Activated CD4-positive, CD25-positive, alpha-beta regulatory T cell treated with anti-CD3 and anti-CD28 coated beads, Interleukin-2, amount 50 U/mL, for 24 hours (primary cell): ENCODE measurements at places on chromosomes 2 and 18.

GRCh38 chr2:62320657-62321357, 124.9 kb downstream of the B3GNT2 start:
- no peak for ATAC-seq

DNA sequence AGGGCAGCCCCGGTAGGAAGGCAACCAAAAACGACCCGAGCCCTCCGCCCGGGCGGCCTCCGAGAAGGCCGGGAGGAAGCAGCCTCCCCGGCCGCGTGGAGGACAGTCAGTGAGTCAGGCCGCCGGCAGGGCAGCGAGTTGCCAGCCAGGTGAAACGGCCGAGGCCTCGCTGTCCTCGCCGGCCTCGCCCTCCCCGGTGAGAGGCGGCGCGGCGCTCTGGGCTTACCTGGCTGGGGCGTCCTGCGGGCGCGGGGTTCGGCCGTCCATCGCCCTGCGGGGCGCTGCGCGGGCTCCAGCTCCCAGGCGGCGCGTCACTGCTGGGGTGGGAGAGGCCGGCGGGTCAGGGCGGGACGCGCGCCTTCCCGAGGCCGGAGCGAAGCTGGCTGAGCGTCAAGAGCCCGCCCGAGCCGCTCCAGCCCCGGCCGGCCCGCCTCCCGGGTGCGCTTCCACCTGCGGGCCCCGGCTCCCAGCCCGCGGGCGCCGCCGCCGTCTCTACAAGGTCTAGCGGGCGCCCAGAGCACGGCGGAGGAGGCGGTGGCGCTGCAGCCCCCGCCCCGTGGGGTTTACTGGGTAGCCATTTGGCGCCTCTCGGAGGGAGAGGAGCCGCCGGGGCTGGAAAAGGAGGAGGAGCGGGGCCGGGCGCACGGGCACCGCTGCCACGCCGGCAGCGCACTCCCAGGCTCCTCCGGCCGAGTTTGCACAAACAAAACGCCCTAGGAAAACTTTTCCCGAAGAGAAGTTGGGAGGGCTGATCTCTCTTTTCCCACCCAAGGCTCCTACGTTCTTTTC, 499 bp downstream of the COBLL1 start:
- peak; percentile 71 for ATAC-seq

GRCh38 chr2:172079838-172080640, 5.3 kb upstream of the DLX1 start:
- no peak for ATAC-seq

DNA sequence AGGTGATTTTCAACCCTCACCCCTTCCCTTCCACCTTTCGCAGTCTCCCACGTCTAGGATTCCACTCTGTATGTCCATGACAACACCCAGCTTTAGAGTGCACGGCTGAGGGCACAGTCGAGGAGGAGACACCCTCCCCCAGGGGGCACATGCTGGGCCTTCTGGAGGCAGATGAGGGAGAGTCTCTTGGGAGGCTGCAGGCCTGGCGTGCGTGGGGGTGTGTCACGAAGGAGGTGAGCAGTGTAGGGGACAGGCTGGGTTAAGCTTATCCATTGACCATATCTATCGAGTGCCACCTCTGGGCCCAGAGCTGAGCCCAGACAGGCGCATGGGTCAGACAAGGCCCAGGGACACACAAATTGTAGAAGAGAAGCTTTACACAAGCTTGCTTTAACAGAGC, 18.8 kb downstream of the PROC start:
- ATAC-seq, result no peak

- no peak for ATAC-seq
Observed at GRCh38 chr2:239533569-239534316, 132.9 kb upstream of the HDAC4 start.

GRCh38 chr2:70641263-70641784, 87.7 kb upstream of the TGFA start:
- ATAC-seq, result no peak

DNA sequence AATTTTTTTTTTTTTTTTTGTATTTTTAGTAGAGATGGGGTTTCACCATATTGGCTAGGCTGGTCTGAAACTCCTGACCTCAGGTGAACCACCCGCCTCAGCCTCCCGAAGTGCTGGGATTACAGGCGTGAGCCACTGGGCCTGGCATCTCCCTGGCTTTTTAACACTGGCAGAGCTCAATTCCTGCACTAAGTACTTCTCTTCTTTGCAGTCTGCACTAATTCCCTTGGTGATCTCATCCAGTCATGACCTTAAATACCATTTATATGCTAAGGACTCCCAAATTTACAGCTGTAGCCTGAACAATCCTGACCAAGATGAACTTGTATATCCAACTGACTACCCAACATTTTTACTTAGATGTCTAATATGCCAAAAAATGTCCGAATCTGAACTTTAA, 10.2 kb downstream of the PREPL start:
- ATAC-seq, result no peak
